ENCODE measurements at places on chromosomes 11 and 22.

GRCh38 chr11:62889484-62890437 is 9.1 kb downstream of the SLC3A2 start:
- DNase-seq, result no peak

GRCh38 chr22:44412136-44412731 is 85.8 kb downstream of the RTL6 start:
- no peak for DNase-seq

DNA sequence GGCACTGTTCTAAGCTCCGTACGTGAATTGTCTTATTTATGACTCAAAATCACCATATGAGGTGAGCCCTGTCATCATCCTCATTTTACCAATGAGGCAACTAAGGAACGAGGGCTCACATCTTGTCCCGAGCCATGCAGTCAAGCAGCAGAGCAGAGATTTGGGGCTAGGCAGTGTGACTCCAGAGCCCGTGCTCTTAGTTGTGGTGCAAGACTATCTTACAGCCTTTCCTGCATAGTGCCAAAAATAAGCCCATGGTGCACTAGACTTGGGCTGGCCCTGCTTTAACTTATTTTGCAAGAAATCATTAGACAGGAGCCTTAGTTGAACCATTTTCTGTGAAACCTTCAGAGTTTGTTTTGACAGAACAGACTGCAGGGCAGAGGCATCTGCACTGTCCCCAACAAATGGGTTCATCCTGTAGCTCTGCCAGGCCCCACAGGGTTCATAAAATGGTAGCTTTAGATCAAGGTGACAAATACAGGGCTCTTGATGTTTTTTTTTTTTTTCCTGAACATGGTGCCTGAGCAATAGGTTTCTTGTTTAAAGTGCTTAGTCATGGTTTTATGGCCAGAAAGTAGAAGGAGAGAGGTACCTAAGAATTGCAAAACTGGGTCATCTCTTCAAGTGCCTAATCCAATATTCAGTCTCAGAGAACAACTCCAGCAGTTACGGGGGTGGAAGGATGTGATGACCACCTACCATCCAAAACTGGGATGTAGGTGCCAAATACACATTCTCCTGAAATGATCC is 56.6 kb downstream of the BMAL1 start:
- DNase-seq, result no peak

- no peak for DNase-seq
Observed at GRCh38 chr22:41810022-41810421, 9.5 kb downstream of the CCDC134 start.

GRCh38 chr22:21761086-21761485 is 25.5 kb upstream of the YPEL1 start:
- no peak for DNase-seq

GRCh38 chr11:66617155-66617834 is 865 bp downstream of the RBM14 start:
- DNase-seq, result no peak

- no peak for DNase-seq
Observed at GRCh38 chr22:28883917-28884746, 760 bp downstream of the ZNRF3 start.

GRCh38 chr22:19081351-19081750 is 40.9 kb downstream of the DGCR2 start:
- DNase-seq, result no peak

GRCh38 chr11:130439160-130439519 is 9.3 kb upstream of the ADAMTS15 start:
- DNase-seq, result no peak

- no peak for DNase-seq
Observed at GRCh38 chr11:115918576-115918975, 414.4 kb upstream of the CADM1 start.

DNA sequence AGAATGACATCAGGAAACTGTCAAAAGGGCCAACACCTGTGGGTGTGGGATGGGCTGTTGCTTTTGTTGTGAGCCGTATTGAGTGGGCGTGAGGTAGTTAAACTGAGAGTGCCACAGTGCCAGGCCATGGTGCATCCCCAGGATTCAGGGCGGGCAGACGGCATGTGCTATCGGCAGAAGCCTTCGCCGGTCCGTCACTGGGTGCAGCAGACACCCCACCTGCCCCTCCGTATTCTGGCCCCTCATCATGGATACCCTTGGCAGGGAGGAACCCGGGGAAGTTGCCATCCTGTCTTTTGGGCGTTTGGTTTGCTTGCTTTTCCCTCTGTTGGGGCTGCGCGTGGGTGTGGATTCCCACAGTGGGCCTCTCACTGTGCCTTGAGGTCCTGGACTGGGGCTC is 27.5 kb downstream of the ST14 start:
- DNase-seq, result no peak

GRCh38 chr22:29195118-29195963 is 10.4 kb upstream of the EMID1 start:
- no peak for DNase-seq

All from epithelial cell of proximal tubule (primary cell).